GM18507 (cell line): ENCODE measurements at places on chromosomes 2 and 18.

DNA sequence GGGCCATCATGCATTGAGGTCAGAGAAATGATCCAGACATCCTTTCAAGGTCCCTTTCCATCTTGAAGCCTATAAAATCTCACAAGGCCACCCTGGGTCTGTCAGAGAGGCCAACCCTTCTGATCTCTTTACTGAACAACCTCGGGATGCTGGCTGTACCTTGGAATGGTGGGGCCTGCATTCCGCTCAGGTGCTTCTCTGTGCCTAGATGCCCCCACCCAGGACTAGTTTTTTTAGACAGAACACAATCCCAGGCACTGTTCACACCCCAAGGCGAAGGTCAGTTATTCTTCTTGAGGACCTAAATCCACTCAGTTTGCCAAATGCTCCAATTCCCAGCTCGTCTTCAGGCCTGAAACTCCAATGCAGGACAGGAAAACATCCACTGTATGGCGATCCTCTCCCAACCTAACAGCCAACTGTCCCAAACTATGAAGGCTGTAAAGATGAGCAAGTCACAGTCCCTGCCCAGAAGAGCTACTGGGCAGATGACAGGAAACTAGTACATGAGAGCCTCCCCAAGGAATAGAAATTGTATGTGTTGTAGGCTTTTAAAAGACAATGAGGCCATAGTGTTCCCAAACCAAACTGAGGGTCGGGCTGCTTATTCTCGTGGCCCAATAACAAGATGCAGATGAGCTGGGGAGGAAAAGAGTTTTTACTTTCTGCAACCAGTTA lies 154.4 kb upstream of the ACAA2 start:
- no peak for DNase-seq

- DNase-seq, result no peak
Observed at GRCh38 chr18:3057526-3057925, 44.6 kb upstream of the LPIN2 start.

- DNase-seq, result no peak
Observed at GRCh38 chr2:102086150-102086872, 56.2 kb upstream of the IL1R1 start.

- no peak for DNase-seq
Observed at GRCh38 chr2:209582281-209582680, 158.4 kb downstream of the MAP2 start.

- DNase-seq, result no peak
Observed at GRCh38 chr2:223046470-223047040, 5.4 kb upstream of the KCNE4 start.

DNA sequence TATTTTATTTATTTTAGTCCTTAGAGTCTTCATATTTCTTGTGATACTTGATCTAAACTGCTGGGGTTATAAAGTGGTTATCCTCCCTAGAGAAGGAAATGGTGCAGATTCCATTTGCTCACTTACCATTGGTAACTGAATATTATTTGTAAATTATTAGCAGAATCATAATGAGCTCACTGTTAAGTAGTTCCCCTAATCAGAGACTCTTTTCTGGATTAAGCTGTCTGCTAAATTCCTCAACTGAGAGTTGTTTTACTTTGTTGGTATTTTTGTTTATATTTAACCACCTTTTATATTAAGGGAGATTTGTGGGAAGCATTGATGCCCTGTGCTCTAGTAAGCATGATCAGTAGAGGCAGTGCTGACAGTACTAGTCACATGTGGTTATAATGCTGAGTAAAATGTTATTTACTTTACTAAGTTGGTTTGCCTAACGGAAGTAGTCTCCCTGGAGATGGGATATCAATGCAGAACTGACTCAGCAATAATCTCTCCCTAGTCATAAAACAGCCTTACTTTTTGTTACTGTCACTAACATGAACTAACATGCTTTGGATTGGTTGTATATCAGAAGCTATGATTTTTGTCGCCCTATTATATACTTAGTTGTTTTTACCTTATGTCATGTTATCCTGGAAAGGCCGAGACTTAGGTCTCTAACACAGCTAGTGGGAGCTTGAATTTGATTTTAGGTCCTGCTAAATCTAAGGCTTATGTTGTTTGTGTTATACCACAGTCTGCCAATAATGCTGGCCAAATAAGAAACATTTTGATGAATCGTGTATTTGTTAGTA lies 166.7 kb downstream of the MCFD2 start:
- DNase-seq, result no peak

- DNase-seq, result no peak
Observed at GRCh38 chr2:136207030-136207623, 89.2 kb upstream of the CXCR4 start.

DNA sequence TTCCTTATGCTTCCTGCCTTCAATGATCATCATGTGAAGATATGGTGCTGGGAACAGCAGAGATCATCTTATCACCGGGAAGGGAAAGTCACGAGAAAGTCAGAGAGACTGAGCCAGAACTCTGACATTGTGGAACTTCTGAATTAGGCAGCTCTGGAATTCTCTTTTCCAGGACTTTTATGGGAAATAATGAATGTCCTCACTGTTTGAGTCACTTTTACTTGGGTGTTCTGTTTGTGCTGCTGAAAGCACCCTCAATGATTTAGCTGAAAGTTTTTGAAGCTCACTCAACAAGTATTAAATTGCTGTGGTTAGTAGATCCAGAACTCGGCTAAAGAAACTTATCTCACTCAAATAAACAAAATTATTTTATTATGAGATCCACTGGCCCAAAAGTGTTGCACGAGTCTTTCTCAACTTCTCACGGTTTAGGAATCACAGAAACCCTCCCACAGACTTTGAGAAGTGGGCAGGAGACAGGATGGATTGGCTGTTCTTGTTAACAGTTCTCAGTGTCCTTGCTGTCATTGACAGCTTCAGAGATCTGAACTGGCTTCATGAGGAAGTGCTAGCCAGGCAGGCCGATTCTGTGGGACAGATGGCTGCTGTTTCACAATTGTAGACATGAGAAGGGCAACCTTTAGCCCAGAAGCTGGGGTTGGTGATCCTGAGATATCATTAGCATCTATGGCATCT lies 26.4 kb upstream of the ATRAID start:
- DNase-seq, result no peak

DNA sequence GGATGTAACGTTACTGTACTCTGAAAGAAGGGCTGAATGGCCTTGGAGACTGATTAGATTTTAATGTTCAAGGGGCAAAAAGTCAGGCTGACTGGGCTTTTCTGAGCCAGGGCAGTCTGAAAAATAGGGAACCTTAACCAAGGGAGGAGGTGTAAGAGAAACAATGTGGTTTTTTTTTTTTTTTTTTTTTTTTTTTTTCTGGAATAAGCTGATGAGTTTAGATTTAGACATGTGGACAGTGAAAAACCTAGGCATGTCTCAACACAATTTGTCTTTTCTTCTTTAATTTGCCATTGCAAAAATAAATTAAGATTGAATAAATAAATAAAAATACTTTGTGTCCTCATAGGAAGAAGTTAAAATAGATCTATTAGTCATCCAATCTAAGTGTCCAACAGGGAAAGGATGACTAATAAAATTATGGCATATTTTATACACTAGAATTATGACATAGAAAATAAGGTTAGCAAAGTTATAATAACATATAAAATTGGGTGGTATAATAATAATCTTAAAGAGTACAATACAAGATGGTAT lies 237.6 kb upstream of the TRIB2 start:
- DNase-seq, result no peak

DNA sequence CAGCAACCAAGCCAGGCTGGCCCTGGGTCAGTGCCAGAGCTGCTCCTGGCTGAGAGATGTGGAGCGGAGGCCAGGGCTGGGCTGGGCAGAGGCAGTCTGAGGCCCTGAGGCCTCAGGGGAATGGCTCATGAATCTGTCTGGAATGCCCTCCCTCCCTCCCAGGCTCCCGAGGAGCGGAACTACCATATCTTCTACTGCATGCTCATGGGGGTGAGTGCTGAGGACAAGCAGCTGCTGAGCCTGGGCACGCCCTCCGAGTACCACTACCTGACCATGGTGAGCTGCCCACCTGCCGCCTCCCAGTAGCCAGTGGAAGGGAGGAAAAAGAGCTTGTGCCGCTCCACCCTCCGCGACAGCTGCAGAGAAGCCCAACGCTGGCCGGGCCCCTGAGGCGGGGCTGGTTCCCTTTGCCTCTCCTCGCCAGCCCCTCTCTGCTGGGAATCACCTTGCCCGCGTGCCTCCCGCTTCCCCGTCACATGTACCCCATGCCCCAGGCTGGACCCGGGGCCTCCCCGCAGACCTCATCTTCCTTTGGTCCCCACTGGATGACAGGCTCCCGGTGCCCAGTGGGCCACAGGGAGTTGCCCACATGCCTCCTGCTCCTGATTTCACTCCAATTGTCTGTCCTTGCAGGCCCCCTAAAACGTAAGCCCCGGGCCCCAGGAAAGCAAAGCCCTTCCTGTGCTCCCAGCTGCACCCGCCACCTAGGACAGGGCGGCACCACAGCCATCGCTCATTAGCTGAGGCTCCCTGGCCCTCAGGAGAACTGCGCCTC lies 41.1 kb downstream of the MYO7B start:
- no peak for DNase-seq

DNA sequence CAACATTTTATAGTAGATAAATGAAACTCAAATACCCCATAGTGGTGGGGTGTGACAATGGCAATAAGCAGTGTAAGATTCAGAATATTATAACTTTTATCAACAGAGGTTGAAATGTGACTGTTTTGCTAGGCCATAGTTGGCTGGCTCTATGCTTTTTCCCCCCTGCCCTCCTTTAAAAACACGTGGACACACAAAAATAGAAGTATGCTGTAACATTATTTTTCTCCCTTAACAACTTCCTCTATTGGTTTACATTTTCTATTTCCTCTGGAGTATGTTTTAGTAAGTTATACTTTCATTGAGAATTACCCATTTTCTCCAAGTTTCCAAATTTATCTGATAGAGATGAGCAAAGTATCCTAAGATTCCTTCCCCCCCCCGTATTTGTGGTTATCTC lies 31.1 kb downstream of the NDUFAF7 start:
- DNase-seq, result no peak

DNA sequence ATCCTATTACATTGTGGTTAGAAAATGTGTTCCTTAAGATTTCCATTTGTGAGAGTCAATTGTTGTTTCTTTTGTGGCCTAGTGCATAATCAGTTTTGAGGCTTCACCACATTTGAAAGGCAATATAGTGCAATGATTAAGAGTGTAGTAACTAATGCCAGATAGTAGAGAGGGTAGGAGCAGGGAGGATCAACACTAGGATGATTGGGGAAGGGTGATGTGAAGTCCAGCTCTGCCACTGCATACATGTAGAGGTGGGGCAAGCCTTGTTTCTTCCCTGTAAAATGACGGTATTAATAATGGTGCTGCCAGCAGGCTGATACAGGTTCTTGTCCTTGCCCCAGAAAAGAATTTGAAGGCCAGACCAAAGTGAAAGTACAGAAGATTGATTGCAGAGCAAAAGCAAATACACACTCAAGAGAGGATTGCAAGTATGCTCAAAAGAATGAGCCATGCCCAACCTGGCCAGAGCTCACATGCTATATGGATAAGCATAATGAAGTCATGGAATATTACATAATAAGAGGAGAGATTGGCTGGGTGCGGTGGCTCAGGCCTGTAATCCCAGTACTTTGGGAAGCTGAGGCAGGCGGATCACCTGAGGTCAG lies 8.0 kb downstream of the SP100 start:
- DNase-seq, result no peak

DNA sequence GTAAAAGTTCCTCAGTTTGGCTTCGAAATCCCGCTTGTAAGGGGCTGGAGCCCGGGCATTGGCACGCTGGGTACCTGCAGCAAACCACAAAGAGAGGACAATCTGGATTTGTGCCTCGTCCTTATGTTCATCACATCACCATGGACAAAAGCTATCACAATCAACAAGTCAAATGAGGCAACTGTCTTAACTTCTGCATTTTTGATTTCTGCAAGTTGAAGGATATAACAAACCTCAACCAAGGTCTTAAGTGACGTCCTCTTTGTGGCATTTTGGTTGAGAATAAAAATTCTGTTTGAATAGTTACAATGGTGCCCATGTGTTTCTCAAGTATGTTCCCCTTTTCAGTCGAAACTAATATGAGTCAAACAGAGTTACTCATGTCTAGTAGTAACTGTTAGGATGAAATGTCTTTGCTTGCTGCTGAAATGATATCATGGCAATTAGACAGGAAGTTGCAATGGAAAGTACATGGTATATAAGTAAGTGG lies 70.8 kb upstream of the STK17B start:
- DNase-seq, result peak; percentile 38

DNA sequence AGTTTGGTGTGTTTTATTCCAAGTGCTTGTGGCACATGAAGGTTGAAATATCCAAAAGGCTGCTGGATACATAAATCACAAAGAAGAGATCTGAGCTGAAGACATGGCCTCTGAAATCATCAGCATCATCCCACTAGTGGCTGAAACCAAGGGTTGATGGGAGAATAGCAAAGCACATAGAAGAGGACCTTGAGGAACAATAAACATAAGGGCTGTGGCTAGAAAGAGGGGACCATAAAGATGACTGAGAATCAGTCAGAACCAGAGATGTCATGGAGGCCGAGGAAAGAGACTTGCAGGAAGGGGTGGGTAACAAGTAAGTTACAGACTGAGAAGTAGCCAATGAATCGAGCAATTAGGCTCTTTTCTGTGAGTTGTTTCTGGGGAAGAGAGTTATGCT lies 116.8 kb downstream of the CDC42EP3 start:
- no peak for DNase-seq

GRCh38 chr2:128196026-128196425 lies 105.0 kb downstream of the UGGT1 start:
- DNase-seq, result no peak

- DNase-seq, result no peak
Observed at GRCh38 chr18:28147674-28148171, 29.2 kb downstream of the CDH2 start.

DNA sequence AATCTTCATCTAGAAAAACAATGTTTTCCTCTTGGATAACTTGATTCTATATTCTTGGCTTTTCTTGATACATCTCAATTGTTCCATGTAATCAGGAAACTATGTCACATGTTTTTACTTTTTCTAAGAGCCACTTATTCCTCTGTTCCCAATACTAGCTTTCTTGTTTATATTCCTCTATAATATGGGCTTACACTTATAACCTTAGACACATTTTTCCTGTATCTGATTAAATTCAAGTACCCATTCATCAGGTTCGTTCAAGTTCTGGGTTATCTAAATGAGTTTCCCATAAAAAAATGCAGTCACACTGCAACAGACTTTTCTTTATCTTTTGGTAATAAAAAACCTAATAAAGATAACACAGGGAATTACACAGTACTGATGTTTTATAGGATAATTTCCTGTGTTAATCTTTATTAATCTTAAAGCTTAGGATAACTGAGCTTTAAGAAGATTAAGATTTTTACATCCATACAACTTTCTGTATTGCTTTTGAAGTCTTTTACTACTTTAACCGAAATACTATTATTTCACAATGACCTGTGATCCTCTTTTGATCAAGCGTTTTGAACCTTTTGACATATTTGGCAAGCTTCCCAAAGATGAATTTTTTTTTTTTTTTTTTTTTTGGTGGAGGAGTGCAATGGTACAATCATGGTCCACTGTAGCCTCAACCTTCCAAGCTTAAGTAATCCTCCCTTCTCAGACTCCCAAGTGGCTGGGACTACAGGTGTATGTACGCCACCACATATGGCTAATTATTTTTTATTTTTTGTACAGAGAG lies 44.3 kb upstream of the C2orf66 start:
- no peak for DNase-seq

GRCh38 chr2:131369954-131370353 lies 6.0 kb upstream of the RAB6D start:
- no peak for DNase-seq

GRCh38 chr2:19847486-19847885 lies 54.3 kb downstream of the TTC32 start:
- DNase-seq, result no peak
